Activated T-cell treated with anti-CD3 and anti-CD28 coated beads, Interleukin-2, amount 50 U/mL, for 48 hours (primary cell): ENCODE measurements at places on chromosomes 7 and 10.

- DNase-seq: no peak
These were observed 38.2 kb downstream of the FOXL3 start for GRCh38 chr7:327991-328702.

- peak; percentile 50 for DNase-seq
These were observed 33.8 kb downstream of the SPAG6 start for GRCh38 chr10:22379059-22379458.

- DNase-seq: no peak
These were observed 44.5 kb upstream of the HSPB1 start for GRCh38 chr7:76257973-76258372.

DNA sequence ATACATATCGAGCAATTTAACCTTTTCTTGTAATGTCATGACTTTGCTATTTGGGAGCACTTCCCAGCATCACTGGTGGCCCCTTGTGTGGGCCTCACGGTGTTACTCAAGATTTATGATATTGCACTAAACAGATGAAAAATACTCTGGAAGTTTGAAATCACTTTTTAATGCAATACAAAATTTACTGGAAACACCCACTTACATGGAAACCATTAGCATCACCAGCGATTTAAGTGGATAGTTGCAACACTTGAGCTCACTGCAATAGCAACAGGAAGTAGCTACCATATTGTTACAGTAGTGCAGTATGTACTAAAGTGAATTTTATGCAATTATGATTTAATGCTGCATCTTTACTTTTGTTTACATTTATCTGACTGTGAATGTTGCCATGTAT is 184.4 kb downstream of the MDFIC start:
- no peak for DNase-seq

DNA sequence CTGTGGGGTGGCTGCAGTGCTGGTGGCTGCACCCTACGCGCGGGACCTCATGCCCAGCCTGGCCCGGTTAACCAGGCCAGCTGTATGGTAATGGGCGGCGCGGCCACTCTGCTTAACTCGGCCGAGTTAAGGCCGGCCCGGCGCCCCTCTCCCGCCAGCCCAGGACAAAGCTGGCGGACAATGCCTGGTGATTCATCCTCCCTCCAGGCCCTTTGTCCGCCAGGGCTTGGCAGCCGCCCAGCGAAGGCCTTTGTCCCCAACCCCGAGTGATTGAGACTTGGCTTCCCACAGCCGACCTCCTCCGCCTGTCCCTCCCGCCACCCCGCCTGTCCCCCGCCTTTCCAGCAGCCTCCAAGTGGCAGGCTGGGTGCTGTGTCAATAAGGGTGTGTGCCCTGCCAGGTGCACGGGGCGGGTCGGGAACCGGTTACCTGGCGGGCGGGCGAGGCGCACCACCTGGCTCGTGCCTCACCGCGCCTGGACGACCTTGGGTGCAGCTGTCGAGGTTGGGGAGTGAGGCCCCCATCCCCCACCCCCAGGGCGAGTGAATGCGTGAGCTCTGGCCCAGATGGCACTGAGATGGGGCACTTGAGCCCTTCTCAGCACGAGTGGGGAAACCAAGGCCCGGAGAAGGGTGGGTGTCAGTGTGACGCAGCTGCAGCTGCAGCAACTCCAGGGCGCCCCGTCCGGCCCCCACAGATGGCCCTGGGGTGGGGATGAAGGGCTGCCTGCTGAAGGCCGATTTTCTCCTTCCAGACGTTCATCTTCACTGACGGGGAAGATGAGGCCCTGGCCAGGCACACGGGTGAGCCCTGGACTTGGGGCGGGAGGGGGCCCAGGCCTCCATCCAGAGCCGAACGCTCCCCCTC is 4.6 kb downstream of the LFNG start:
- no peak for DNase-seq

DNA sequence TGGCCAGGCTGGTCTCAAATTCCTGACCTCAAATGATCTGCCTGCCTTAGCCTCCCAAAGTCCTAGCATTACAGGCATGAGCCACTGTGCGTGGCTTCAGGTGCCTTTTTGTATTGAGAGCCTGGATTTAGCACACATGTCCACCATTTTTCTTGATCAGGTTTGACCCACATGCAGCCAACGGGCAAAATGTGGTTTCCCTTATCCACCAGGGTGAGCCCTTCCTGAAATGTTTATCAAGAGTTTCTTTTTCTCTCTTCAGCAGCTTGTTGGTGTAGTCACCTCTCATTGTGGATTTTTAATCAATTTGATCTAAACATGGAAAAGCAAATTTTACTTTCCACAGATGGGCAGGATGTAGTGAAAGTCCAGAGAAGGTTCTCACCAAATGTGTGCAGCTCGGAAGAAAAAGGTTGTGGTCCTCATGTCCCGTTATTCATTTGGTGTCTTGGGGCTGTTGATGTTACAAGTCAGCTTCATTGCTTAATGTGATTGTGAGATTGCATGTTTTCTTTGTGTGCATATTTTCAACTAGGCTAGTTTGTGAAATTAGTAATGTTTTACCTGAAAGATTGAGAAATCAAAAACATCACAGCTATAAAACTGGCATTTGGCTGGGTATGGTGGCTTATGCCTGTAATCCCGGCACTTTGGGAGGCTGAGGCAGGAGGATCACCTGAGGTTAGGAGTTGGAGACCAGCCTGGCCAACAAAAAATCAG is 28.9 kb downstream of the GUSB start:
- no peak for DNase-seq
